ENCODE measurements at places on chromosomes 12 and 14.

DNA sequence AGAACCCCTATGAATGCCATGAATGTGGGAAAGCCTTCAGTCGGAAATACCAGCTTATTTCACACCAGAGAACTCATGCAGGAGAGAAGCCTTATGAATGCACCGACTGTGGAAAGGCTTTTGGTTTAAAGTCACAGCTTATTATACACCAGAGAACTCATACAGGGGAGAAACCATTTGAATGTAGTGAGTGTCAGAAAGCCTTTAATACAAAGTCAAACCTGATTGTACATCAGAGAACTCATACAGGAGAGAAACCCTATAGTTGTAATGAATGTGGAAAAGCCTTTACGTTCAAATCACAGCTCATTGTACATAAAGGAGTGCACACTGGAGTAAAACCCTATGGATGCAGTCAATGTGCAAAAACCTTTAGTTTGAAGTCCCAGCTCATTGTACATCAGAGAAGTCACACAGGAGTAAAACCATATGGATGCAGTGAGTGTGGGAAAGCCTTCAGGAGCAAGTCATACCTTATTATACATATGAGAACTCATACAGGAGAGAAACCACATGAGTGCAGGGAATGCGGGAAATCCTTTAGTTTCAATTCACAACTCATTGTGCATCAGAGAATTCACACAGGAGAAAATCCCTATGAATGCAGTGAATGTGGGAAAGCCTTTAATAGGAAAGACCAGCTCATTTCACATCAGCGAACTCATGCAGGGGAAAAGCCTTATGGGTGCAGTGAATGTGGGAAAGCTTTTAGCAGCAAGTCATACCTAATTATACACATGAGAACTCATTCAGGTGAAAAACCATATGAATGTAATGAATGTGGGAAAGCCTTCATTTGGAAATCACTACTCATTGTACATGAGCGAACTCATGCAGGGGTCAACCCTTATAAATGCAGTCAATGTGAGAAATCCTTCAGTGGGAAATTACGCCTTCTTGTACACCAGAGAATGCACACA is 22.3 kb downstream of the ZNF268 start:
- no peak for DNase-seq

DNA sequence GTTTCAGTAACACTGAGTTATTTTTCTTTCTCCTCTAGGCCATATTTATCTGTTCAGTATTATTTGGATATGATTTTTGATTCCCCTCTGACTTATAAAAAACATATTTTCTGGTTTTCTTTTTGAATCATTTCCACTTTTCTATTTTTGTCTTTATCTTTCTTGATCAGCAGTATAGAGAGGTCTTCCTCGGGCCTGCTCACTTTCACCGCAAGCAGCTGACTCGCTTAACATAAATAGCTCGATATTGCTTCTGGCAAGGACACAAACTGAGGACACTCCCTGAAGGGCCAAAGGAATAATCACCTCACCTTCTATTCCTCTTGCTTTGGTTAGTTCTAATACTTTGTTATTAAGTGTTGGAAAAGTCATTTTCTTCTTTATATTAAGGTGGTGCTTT is 25.8 kb upstream of the TRHDE start:
- no peak for DNase-seq

DNA sequence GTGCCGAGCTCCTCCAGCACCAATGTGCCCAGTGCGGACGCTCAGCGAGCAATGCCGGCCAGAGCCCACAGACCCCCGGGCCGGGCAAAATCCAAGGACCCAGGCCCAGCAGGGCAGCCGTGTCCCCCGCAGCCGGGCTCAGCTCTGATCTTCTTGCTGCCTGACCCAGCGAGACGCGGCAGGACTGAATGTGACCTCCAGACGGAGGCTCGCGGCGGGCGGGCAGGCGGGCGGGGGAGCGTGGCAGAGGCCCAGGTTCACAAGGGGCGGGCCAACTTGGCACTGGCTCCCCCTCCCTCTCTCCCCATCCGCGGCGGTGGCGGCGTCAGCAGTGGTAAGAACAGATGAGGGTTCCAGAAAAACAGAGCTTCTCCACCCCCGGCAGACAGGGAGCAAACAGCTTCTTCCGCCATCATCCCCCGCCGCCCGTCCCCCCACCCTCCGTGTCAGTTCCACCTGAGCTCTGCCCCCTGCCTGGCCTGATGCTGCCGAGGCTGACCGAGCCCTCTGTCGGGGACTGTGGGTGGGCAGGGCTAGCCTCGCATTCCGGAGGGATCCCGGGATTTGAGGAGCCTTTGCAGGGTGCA is 94.3 kb downstream of the RFLNA start:
- DNase-seq, result no peak

GRCh38 chr14:105013150-105013785 is 7.6 kb downstream of the CDCA4 start:
- DNase-seq, result no peak

- no peak for DNase-seq
Observed at GRCh38 chr12:125861299-125862281, 796.4 kb downstream of the AACS start.

- no peak for DNase-seq
Observed at GRCh38 chr12:77104792-77105191, 39.4 kb upstream of the E2F7 start.

- DNase-seq, result peak; percentile 61
Observed at GRCh38 chr12:57456145-57456700, 1.1 kb downstream of the INHBE start.

GRCh38 chr12:75212072-75212471 is 2.4 kb upstream of the KCNC2 start:
- DNase-seq, result no peak

DNA sequence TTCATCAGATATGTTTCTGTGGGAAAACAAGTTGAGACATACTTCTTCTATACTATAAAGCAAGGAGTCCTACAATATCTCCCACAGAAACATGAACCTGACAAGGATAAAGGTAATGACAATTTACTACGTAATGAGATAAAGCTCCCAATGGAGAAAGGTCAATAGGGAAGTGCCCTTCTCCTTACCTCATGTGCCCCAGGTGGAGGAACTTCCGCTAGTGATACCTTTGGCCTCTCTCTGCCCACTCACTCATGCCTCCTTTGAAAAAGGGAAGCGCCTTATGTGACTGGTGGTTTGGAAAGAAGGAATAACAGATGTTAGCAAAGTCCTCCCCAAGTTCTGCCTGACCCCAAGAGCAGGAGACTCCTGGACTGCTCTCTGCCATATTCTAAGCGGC is 305.3 kb downstream of the ITPR2 start:
- no peak for DNase-seq

DNA sequence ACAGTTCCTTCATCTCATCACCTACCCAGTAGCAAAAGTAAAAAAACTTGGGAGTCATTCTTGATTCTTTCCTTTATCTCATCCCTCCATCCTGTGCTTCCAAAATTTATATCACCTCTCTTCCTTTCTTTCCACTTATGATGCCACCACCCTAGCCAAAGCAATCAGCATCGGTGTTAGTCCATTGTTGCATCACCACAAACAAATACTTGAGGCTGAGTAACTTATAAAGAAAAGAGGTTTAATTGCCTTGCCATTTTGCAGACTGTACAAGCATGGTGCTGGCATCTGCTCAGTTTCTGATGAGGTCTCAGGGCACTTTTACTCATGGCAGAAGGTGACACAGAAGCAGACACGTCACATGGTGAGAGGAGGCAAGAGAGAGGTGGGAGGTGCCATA is 19.8 kb upstream of the CATSPERB start:
- DNase-seq, result no peak

DNA sequence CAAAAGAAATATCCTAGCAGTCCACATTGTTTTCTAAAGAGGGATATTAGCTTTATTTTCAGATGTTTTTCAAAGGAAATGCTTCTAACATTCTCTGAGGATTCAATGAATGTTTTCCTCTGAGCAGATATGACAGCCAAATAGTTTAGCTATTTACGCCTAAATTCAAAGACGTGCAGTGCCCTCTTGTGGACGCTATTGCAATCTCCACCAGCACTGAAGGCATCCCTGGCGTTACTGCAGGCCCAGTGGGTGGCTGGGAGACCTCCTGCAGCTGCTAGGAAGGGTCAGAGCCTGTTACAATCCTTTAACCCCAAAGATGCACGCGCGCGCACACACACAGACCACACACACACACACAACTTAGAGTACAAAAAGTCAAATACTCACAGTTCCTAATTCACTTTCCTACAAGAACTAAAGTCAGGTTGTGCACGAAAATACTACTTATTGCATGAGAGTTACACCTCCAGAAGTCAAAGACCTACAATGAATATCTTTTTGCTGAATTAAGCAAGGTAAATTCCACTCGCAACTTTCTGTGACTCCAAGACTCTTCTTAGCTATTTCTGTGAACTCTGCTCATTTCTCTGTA is 589.3 kb upstream of the TMEM132C start:
- DNase-seq, result peak; percentile 58

GRCh38 chr14:73474952-73475351 is 15.8 kb upstream of the RIOX1 start:
- DNase-seq, result no peak

GRCh38 chr12:15796493-15797141 is 7.4 kb upstream of the EPS8 start:
- no peak for DNase-seq

- no peak for DNase-seq
Observed at GRCh38 chr12:131002216-131002631, 48.5 kb downstream of the ADGRD1 start.

- peak; percentile 76 for DNase-seq
Observed at GRCh38 chr14:92922883-92923743, at the start of gene CHGA. Gene CHGA (plus strand): TSS chr14:92923150. CDS start chr14:92923360, 210 bp downstream.

DNA sequence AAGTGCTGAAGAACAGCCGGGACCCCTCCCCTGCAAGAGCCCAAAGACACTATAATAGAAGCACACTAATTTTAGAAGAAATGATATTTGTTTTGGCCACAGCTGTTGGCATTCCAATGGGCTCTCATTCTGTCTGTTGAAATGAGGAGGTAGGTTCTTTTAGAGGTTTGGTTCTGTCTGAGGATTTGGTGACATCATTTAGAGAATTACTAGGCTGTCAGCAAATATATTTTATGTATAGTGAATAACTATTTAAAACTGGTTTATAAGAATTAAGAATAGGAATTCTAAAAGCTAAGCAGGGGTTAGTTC is 200.7 kb upstream of the SLC38A2 start:
- no peak for DNase-seq

DNA sequence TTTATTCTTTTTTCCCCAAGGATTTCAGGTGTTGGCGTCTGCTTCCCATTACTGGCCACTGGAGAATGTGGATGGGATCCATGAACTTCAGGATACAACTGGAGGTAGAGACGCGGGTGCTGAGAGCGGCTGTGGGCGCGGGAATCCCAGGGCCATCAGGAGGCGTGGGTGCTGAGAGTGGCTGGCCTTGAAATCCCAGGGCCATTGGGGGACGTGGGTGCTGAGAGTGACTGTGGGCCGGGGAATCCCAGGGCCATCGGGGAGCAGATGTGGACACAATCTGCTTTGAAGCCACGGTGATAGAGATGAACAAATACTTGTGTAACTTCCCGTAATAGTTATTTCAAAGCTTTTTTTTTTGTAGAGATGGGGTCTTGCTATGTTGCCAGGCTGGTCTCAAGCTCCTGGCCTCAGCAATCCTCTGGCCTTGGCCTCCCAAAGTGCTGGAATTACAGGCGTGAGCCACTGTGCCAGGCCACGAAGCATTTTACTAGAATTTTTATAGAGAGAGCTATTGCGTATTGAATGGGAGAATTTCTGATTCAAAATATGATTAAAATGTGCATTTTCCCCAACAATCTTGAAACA is 12.8 kb downstream of the ADGRD1 start:
- no peak for DNase-seq

DNA sequence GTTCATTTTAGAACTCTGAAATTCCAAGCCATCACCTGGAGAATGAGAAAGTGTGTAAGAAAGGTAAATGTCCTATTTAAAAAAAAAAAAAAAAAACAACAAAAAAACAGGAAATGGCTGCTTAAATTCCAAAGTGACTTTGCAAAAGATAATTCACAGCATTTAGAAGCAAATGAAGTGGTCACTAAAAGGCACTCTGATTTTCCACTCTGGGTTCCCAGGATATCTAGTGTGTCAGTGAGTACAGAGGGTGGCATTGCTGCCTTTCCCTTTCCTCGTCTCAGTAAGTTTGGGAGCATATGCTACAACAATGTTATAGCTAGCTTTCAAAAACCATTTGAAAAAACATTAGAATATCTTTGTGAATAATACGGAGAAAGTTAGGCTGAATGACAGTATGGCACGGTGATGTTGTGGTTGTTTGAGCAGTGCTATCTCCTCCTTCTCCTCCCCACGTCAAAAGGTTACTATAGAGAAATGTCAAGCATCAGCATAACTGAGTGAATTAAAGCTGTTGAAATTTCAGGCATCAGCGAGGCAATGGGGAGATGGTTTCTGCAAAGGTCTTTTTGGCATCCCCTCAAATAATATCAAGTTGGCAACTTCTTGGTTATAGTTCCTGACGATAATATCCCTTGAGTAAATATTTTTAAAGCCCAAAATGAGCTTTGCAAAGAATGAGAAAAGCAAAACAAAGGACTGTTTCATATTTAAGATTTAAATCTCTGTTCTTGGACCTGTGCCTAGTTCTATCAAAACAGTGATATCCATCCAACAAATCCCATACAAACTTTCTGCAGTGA is 164.5 kb upstream of the E2F7 start:
- DNase-seq, result no peak

DNA sequence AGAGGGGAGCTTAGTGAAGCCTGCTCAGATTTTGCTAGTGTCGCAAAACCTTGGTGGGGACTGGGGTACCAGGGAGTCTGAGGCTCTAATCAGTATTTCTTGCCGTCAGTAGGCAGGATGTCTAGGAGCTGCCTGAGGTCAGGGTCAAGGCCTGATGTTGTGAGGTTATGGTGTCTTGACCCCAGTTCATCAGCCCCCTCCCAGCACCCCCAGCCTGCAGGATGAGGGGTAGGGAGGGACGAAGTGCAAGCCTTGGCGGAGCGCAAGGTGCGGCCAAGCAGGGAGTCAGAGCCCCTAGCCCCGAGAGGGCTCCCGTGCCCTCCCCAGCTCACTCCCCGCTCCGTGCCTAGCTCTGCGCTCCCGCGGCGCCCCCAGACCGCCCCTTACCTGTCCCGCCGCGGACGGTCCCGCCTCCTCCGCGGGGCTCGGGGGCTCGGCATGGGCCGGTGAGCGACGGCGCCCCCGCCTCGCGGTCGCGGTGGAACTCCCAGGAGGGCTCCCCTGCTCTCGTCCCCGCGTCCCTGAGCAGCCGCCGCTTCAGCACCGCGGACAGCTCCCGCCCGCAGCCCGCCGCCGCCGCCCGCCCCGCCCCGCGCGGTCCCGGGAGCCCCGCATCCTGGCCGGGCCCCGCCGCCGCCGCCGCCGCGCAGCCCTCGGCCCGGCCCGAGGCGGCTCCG is 347 bp downstream of the SYNDIG1L start:
- DNase-seq, result peak; percentile 94

GRCh38 chr14:36212987-36213386 is 36.5 kb upstream of the PTCSC3 start:
- DNase-seq, result no peak

DNA sequence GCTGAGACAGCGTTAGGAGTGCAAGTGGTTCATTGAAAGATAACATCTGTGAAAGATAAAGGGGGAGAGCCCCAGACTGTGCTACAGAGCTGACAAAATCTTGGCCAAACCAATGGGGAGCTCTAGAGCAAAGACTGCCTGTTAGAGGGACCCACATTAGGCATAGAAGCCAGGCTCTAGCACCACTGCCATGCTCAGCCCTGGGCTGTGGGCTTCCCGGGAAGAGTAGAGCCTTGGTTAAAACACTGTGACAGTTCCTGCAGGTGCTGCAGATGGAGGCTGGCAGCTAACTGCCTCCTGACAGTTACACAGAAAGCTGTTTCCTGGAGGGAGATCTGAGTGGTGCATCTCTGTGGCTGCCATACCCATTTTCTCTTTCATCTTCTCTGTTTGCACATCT is 23.0 kb downstream of the TSHR start:
- no peak for DNase-seq
